ENCODE measurements at places on chromosomes 11 and 22.

DNA sequence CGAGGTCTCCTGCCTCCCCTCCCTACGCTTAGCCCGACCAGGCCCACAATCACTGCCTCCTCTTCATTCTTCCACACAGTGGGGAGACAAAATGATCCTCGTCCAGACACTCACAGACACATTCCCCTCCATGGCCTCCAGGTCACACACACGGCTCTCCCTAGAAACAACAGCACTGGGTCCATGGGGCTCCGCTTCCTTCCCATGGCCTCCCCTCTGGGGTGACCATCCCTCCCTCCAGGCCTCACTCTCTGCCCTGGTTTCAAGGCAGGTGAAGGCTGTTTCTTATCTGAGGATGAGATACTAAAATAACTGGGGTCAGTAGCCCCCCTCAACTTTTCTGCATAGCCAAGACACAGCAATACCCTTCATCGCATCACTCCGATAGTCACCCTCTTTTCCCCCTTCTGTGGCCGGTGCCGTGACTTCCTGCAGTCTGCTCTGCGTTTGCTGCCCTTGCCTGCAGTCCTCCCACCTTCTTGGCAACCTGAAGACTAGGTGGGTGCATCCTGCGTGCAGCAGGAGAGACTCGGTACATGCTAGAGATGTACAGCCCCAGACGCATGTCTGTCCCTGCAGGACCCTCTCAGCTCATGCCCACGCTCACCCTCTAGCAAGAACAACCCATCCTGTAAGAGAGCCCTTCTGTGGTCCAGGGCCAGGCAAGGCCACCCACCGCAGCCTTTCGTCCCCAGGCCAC is 55.8 kb downstream of the CD6 start:
- DNase-seq, result no peak

DNA sequence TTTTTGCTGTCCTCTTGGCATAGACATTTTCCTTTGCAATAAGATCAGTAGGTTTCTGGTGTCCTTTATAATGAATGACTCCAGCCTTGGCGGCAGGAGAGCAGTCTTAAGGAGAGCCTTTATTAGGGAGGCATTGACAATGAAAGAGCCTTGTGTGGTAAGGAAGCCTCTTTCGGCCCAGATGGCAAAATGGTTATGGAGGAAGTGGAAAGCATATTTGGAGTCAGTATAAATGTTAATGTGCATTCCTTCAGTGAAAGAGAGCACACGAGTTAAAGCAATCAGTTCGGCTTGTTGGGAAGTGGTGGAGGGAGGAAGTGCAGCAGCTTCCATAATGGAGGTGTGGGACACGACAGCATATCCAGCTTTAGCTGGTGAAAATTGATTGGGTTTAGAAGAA is 18.1 kb upstream of the ANO1 start:
- DNase-seq, result no peak

GRCh38 chr22:45868571-45869339 is 108.2 kb downstream of the WNT7B start:
- DNase-seq, result no peak

- DNase-seq, result peak; percentile 85
Measured at GRCh38 chr22:44684506-44685383, 17.3 kb upstream of the PRR5 start.

GRCh38 chr11:17923217-17923616 is 89.6 kb downstream of the SERGEF start:
- no peak for DNase-seq

GRCh38 chr11:16016468-16016829 is 339.9 kb downstream of the SOX6 start:
- no peak for DNase-seq

DNA sequence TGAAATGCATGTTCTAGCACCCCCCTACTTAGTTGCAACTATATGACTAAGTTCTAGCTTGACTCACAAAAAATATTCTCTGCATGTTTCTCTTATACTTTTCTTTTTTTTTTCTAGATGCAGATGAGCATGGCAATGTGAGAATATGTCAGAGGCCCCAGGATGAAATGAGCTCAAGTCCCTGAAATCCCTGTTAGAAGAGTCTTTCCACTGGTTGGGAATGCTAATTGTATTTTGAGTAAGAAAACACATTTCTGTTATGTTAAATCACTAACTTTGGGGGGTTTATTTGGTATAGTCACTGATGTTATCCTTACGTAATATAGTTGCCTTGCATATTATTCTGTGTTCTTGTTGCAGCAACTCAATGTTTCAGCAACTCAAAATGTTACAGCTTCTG is 306.1 kb upstream of the CCDC179 start:
- DNase-seq, result no peak

GRCh38 chr11:78798663-78799062 is 224.0 kb upstream of the NARS2 start:
- DNase-seq, result peak; percentile 72

GRCh38 chr11:16902781-16903378 is 111.3 kb downstream of the PLEKHA7 start:
- no peak for DNase-seq

GRCh38 chr11:94956963-94957362 is 16.4 kb downstream of the CWC15 start:
- no peak for DNase-seq

- DNase-seq, result peak; percentile 28
Measured at GRCh38 chr22:41092023-41092817, at the start of gene EP300. Gene EP300, plus strand, starts transcription at chr22:41092592. Its CDS starts 413 bp downstream, at chr22:41093005.

GRCh38 chr11:108115500-108116140 is 5.7 kb upstream of the ACAT1 start:
- DNase-seq, result peak; percentile 16

- no peak for DNase-seq
Measured at GRCh38 chr11:71987521-71987920, 11.2 kb upstream of the IL18BP start.

DNA sequence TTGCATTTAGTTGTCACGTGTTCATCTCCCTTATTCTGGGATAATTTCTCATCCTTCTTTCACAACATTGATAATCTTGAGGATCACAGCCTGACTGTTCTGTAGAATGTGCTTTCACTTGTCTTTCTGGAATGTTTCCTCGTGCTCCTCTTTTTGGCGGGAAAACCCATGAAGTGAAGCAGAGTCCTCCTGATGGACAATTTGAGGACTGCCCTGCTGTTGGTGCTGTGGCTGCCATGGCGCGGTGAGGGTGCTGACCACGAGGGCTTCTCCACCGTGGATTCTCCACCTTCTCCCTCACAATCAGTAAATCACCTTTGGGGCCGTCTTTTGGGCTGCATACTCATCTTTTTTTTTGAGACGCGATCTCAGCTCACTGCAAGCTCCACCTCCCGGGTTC is 946.9 kb downstream of the BRD1 start:
- no peak for DNase-seq

DNA sequence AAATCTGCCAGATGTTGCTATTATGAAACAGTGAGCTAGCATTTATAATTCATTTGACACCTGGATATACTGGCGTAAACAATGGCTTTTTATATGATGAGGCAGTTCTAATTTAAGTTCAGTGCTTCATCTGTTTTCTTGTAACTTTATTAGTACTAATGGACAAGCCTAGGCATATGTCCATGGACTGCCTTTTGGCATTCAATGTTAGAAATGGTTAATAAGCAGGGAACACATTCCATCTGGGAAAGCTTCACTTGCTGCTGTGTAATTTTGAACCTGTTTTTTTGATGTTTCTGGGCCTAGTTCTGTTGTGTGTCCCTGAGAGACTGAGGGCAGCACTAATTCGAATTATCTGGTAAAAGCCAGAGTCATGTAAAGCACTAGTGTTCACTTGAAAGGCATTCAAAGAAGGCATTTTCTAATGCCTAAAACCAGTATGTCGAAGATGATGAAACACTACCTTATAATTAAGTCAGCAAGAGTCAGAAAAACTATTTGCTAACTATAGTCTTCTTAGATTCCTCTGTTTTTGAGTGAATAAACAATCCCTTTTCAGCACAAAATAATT is 138.5 kb downstream of the SWAP70 start:
- DNase-seq, result no peak

- no peak for DNase-seq
Measured at GRCh38 chr11:94806014-94806413, 37.9 kb downstream of the AMOTL1 start.

- no peak for DNase-seq
Measured at GRCh38 chr22:36406721-36407120, 19.0 kb upstream of the MYH9 start.

- DNase-seq, result no peak
Measured at GRCh38 chr11:84790849-84791427, 836.2 kb downstream of the DLG2 start.

DNA sequence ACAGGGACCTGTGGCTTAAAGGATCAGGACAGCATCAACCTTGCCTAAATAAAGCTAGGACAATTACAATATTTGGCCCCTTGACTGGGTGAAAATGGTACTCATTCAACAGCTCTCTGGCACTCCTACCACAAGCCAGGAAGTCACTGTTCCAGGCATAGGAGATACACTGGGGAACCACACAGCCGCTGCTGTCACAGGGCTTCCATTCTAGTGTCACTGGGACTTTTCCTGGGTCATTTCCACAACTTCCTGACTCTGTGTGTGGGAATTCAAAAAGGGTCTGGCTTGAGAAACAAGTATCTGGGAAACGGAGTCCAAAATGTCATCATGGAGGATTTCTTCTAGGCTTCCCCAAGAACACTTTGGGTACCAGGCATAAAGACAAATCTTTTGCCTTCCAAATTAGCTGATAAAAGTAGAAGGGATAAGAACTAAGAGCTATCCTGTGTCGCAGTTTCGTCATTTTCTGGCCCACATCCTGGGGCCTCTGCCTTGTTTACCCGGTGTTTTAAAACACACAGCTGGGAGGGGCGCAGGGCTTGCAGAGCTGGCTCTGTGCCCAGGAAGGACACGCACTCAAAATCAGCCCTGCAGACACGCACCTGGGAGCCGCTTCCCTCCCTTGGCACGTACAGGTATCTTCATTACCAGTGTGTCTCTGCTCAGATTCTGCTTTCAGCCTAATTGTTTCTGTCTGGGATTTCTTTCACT is 38.0 kb downstream of the TMEM45B start:
- DNase-seq, result no peak

DNA sequence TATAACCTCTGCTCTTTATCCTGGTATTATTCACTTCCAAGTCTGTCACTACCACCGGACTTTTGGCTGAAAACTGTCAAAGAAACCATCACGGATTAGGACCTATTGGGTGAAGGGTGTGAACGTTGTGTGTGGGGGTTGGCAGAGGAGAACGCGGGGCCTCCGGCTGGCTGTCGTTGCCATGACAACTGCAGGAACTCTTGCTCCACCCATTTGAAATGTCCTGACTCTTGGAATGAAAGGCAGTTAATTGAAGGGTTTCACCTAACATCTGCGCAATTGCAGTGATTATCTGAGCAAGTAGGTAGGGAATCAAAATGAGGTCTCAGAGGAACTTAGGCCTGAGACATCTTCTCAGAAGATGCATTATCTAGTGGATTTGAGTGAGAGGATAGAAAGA is 60.9 kb upstream of the CLMP start:
- no peak for DNase-seq

DNA sequence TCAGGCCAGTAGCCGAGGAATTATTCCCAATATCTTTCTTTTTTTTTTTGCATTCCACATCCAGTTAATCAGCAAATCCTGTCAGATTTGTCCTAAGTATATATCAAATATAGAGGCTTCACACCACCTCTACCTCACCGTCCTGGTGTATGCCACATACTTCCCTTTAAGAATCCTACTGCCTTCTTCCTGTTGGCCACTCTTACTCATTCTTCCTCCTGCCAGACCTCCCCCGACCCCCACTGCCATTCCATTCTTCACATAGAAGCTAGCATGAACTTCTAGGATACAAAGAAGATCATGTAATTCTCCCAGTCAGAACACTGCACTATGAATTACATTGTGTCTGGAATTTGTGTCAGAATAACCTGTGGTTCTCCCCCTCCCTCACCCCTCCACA is 89.5 kb downstream of the TRIM44 start:
- no peak for DNase-seq

- DNase-seq, result peak; percentile 82
Measured at GRCh38 chr11:66891851-66892660, 35.2 kb downstream of the LRFN4 start.

DNA sequence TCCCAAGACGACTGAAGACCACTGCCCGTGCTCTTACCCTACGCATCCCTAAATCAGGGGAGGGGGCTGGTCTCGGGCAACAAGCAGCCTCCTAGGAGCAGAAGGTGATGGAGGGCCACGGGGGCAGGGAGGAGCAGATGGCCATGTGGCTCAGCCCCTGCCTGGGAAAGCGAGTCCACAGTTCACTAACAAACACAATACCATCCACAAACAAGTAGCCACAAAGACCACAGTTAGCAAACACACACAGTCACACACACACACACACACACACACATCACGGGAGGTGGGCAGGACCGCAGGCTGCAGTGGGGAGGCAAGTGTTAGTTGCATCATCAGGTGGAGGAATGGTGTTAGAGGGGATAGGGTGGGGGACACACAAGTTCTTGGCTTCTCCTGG is 13.2 kb upstream of the FXYD2 start:
- no peak for DNase-seq

DNA sequence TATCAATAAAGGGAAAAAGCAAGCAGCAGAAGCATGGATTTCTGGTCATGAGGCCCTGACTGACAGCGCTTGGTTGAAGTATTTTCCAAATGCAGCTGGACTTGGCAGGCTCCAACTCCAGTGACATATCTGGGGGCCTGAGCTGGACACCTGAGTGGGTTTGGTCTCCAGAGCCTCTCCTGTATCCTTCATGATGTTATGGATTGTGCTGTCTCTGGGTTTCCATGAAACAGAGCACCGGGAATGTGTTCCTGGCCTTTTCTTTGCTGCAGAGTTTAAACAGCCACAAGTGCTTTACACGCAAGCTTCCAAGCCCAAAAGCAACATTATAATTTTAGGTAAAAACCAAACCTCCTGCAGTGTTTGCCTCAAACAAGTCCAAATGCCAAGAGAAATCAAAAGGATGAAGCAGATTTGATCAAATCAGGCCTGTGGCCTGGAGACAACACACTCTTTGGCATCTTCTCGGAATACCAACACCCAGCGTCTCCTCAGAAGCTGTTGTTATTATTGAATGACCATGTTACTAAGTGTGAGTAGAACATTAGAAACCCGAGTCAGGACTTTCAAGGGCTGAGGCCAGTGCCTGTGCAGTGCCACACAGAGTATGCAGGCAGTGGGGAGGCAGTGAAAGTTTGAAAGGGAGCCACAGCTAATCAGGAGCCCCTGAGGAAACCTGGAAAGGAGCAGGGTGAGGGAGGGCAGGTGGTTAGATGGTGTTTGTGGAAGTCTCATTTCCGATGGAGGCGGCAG is 42.0 kb downstream of the ME3 start:
- no peak for DNase-seq

DNA sequence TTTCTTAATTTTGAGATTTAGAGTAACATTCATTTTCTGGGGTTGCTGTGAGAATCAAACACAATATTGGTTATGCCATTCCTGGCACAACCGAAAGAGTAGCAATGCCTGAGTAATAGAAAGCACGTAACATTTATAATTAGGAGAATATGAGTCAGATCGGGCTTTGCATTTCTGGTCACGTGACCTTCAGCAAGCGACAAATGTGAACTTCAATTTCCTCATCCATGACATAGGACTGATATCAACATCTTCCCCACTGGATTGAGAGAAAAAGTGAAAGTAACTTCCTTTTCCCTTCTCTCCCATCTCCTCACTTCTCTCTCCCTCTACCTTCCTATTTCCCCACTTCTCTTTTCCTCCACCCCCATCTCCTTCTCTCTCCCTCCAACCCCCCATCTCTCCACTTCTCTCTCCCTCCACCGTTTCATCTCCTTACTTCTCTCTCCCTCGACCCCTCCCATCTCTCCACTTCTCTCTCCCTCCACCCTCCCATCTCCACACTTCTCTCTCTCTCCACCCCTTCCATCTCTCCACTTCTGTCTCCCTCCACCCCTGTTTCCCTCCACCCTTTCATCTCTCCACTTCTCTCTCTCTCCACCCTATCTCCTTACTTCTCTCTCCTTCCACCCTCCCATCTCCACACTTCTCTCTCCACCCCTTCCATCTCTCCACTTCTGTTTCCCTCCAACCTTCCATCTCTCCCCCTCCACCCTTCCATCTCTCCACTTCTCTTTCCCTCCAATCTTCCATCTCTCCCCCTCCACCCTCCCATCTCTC is 33.5 kb upstream of the CAT start:
- no peak for DNase-seq
